ENCODE measurements at places on chromosomes 13 and 19.

GRCh38 chr13:70430256-70430655, 322.0 kb upstream of the KLHL1 start:
- DNase-seq, result no peak

- no peak for DNase-seq
These were observed 9.2 kb downstream of the UBE2S start for GRCh38 chr19:55398200-55398925.

DNA sequence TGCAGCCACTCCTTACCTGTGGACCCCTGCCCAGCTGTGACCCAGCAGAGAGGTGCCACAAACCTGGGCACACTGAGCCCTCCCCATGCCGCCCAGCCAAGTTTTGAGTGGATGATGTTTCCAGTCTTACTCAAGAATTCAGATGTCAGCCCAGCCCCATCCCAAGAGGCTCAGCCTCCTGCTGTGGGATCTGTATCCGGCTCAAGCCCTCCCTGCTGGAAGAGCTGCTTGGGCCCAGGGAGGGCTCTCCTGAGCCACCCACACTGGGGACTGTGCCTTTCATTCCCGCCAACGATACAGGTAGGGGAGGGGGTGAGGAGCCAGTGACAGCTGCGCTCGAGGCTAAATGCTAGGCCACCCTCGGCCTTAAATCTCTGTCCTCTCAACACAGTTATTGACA, 5.9 kb upstream of the SLC7A9 start:
- no peak for DNase-seq

- DNase-seq, result no peak
These were observed 534 bp upstream of the HPN start for GRCh38 chr19:35040826-35041547.

- DNase-seq, result no peak
These were observed 43.8 kb upstream of the USP29 start for GRCh38 chr19:57075801-57076492.

- DNase-seq, result no peak
These were observed at the start of gene TMEM91 for GRCh38 chr19:41376241-41376997. TMEM91 (plus strand) TSS chr19:41376533; CDS start chr19:41378310, 1,777 bp downstream.

DNA sequence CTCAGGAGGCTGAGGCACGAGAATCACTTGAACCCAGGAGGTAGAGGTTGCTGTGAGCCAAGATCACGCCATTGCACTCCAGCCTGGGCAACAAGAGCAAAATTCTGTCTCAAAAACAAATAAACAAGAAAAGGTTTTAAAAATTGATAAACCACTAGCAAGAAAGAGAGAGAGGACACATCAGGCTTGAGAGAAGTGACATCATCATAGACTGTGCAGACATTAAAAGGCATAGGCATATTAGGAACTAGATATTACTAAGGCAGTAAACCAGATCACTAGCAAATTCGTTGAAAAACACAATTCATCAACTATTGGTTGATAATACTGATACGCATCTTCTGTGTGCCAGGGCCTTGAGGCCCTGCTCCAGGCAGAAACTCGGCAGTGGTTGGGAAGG, 7.7 kb downstream of the A1BG start:
- DNase-seq, result no peak

- DNase-seq, result no peak
These were observed 15.4 kb downstream of the SHANK1 start for GRCh38 chr19:50703915-50704796.

DNA sequence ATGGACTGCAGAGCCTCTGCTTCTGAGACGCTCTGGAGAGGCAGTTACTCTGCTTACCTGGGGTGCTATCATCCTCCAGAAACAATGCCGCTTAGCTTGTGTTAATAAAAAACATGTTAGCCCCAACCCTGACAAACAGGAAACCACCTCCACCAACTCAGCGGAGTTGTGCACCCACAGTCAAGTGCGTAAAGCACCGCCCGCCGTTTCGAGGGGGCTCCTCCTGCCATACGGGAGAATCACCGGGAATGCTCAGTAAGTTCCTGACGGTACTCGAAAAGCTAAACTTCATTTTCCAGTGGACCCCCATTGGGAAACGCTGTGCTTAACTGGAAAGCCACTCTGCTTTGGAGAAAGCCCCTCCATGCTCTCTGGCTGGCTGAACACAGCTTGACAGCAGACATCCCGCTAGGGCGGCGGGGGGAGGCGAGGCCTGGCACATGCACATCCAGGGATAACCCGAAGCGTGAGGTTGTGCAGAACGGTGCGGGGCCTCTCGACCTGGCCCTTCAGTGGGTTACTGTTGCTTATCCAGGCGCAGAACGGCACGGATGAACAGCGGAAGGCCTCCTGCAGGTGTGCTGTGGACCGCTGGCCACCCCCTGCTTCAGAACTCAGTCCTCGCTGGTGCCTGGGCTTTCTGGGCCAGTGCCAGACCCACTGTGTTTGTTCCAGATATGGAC, 17.1 kb downstream of the GAS6 start:
- no peak for DNase-seq

DNA sequence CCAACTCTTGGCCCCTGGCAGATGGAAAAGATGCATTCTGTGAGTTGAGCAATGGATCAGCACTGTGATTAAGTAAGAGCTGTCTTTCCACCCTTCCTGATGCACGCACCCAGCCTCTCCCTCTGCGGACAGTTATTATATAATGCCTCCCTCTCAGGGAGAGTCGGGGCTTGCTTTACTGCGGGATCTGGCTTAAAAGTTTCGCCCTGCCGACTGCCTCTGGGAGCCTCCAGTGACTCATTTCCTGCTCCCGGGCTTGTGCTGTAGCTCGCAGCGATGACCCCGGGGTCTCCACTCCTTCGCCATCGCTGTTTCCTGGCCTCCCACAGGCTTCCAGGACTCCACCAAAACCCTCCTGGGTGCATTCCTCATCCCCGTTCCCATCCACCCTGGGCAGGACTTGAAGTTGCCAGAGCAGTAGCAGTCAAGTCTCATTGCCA, 107.4 kb upstream of the SLC7A1 start:
- peak; percentile 49 for DNase-seq

DNA sequence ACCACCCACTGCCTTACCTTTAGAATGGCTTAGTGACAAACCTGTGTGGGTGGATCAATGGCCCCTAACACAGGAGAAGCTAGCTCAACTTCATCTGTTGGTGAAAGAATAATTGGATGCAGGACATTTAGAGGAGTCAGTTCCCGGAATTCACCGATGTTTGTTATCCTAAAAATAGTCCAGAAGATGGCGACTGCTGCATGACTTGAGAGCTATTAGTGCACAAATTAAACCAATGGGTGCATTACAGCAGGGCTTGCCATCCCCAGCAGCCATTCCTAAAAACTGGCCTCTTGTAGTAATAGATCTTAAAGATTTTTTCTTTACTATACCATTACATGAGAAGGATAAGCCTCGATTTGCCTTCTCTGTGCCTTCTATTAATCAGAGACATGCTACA, 46.8 kb upstream of the ZNF726 start:
- no peak for DNase-seq

- DNase-seq, result no peak
These were observed 451 bp downstream of the NOSIP start for GRCh38 chr19:49579947-49580263.

Data from fibroblast of the conjunctiva (primary cell).